ENCODE measurements at places on chromosomes 5 and 9. TPM values are rescaled to one million over a fixed set of nuclear protein-coding genes. Genes with fewer than 3 reads are reported as not detected.

SLCO6A1 gene
- total RNA-seq, result not detected

- DNase-seq, result no peak
Observed at GRCh38 chr9:95927271-95928004, 51.9 kb downstream of the ERCC6L2 start.

OR1J2 gene
- total RNA-seq, result not detected

ANKRD18A gene
- 37.8 TPM for total RNA-seq

MYMK gene
- total RNA-seq, result 0.79 TPM

DNA sequence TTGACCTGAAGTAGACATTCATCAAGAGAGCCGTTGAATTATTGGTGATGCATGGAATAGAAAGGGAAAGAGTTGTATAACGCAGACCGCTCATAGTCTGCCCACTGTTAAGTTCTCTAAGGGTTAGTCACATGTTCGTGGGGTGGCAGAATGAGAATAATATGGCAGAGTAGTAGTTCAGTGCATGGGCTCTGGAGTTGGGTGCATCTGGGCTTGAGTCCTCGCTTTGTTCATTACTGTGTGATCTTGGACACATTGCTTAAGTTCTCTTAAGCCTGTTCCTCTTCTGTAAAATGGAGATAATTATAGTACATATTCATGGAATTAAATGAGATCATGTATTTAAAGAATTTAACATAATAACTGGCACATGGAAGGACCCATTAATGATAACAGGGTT lies 23.6 kb downstream of the TNPO1 start:
- no peak for DNase-seq

All from dorsolateral prefrontal cortex (tissue), 122 donors.